Activated CD4-positive, alpha-beta T cell treated with anti-CD3 and anti-CD28 coated beads for 4 hours (primary cell): ENCODE measurements at places on chromosomes 3 and 15.

- no peak for DNase-seq
Measured at GRCh38 chr3:148021381-148021780, 612.2 kb downstream of the ZIC1 start.

- no peak for DNase-seq
Measured at GRCh38 chr3:188860147-188860546, 311.6 kb upstream of the TPRG1 start.

- no peak for DNase-seq
Measured at GRCh38 chr3:17935222-17935621, 192.8 kb upstream of the TBC1D5 start.

DNA sequence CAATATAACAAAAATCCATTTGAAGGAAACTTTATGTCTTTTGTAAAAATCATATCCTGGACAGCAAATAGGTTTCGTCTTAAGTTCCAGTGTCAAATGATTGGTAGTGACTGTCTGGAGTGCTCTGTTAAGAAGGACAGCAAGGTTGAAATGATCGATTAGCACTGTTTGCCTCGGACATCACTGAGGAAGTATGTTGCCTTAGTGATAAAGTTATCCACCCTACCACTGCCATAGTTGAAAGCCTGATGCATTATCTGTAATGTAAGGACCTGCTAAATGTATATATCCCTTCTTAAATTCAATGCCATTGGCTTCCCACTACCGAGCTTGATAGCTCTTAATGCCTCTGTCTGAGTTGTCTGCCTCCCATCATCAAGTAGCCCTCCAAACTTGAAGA lies 70.0 kb downstream of the CFAP20DC start:
- no peak for DNase-seq

GRCh38 chr15:39338251-39338650 lies 242.6 kb upstream of the THBS1 start:
- no peak for DNase-seq

GRCh38 chr3:98985431-98985830 lies 83.9 kb upstream of the DCBLD2 start:
- DNase-seq = no peak

- no peak for DNase-seq
Measured at GRCh38 chr15:70523616-70524015, 239.7 kb downstream of the UACA start.

DNA sequence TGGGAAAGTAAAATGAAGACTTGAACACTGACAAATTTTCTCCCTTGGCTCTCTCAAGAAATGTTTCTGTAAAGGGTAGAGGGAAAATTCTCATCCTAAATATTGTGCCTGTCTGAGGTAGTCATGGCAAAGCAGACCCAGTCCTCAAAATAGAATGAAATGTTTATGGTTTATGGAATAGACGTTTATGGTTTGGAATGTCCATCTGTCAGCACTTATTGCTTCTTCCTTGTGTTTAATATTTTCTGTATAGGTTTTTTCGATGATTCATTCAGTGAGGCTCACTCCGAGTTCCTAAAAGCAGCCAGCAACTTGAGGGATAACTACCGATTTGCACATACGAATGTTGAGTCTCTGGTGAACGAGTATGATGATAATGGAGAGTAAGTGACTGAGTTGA lies 13.9 kb downstream of the ELL3 start:
- no peak for DNase-seq

- no peak for DNase-seq
Measured at GRCh38 chr3:140465988-140466387, 211.9 kb upstream of the TRIM42 start.

DNA sequence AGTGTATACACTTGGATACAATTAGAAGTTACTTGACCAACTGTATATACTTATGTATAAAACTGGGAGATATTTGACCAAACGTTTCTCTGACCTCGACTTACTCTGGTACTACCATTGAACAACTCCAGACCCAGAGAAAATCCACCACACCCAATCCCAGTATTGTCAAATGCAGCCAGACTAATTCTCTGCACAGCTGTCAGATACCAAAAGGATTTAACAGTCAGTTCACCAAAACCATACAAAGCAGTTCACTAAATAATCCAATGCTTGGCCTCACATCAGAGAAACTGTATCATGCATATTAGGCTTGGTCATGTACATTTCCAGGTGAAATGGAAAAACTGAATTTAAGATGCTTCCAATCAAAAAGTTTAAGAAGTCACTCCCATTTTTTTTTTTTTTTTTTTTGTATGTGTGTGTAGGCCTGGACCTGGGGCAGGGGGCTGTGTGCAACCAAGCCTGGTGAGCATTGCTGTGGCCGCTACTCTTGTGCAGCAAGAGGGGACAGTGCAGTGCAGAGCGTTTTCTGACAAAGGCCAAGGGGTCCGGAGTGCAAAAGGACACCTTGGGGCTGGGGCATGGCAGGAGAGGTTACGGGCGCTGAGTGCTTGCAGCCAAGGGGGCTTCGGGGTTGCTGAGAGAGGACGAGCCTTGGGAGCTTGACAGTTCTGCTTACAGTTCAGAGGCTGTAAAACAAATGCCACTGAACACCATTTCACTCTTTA lies 1.4 kb downstream of the TOMM70 start:
- peak; percentile 1 for DNase-seq

GRCh38 chr3:188267790-188268335 lies 113.9 kb downstream of the LPP start:
- DNase-seq = no peak

- no peak for DNase-seq
Measured at GRCh38 chr3:13389378-13389777, 30.7 kb downstream of the NUP210 start.

GRCh38 chr15:63110428-63111026 lies 11.1 kb upstream of the LACTB start:
- no peak for DNase-seq

- DNase-seq = no peak
Measured at GRCh38 chr3:96213393-96213792, 601.0 kb upstream of the EPHA6 start.

DNA sequence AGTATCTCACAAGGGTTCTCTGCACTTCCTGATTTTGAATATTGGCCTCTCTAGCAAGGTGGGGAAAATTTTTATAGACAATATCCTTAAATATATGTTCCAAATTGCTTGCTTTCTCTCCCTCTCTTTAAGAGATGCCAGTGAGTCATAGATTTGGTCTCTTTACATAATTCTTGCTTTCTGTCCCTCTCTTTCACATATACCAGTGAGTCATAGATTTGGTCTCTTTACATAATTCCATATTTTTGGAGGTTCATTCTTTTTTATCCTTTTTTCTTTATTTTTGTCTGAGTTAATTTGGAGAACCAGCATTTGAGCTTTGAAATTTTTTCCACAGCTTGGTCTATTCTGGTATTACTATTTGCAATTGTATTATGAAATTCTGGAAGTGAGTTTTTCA lies 77.7 kb upstream of the NUDT16 start:
- DNase-seq = no peak

- DNase-seq = no peak
Measured at GRCh38 chr3:175297216-175297615, 438.1 kb downstream of the NAALADL2 start.

- DNase-seq = no peak
Measured at GRCh38 chr3:11495948-11496557, 147.7 kb downstream of the VGLL4 start.

GRCh38 chr15:26869628-26870027 lies 2.8 kb downstream of the GABRA5 start:
- no peak for DNase-seq

DNA sequence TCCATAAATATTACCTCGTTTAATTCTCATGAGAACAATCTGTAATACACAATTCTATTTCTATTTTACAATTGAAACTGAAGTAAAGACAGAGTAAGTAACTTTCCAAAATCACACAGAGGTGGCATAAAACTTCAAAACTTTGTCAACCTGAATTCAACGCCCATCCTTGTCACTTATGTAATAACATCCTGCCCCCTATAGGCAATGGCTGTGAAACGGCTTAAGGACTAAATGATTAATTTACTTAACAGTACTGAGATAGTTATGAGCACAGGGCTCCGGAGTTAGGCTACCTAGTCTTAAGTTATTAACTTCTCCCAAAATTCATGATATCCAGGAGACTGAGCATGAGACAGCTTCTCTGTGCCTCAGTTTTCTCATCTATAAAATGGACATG lies 293.1 kb upstream of the CHRM5 start:
- no peak for DNase-seq

GRCh38 chr3:125061170-125061569 lies 5.4 kb upstream of the HEG1 start:
- DNase-seq = no peak

DNA sequence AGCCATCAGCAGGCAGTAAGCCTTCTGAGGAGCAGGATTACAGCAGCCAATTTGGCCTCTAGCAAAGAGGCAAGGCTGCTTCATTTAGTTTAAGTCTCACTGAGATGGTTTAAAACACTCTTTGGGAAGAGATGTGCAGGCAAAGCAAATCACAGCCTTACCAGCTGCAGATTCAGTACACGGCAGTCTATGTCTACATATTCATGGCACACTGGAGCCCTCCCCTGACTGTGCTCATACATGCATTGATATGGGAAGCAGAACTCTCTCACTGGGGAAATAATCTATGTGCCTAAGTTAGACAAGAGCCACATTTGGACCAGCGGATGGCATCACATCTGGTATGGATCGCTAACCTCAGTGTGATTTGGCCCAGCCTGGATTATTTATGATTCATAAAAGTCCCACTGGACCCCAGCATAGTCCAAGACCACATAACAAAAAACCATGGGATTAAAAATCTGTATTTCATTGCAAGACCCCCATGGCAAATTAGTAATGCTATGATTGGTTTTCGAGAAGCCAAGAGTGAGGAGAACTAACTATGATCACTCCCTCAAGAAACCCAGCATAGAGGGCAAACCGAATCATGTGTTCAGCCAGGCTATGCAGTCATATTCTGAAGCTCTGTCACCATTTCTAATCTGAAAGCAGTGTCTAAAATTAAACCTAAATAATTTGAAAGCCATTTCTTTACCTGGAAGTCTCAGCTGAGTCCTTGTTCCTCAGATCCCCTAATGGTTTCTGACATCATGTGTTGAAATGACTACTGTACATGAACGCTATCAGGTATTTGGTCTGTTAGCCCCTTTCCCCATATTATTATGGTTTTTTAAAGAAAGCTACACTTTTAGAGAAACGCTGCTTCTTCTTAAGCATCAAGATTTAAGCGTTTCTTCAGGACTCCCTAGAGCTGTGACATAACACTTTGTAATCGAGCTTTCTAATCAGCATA lies 1.2 kb downstream of the PRICKLE2 start:
- DNase-seq = no peak

- DNase-seq = no peak
Measured at GRCh38 chr3:138638641-138639040, 30.1 kb downstream of the FAIM start.

GRCh38 chr15:85568261-85568808 lies 187.9 kb downstream of the AKAP13 start:
- DNase-seq = no peak

DNA sequence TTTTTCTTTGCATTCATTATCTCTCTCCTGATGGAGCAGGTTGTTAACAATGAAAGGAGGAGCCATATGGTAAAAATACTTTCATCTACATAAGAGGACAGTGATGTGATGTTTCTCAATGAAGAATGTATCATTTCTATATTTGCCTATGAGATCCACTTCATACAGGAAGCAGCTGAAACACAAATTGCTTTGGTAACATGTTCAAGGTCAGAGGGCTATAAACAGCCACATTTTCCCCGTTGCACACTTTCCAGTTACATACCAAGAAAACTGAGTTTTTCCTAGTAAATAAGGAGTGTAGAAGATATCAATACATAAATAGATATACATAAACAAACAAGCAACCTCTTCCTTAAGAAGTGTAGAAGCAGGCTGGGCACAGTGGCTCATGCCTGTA lies 32.6 kb upstream of the GYG1 start:
- no peak for DNase-seq

DNA sequence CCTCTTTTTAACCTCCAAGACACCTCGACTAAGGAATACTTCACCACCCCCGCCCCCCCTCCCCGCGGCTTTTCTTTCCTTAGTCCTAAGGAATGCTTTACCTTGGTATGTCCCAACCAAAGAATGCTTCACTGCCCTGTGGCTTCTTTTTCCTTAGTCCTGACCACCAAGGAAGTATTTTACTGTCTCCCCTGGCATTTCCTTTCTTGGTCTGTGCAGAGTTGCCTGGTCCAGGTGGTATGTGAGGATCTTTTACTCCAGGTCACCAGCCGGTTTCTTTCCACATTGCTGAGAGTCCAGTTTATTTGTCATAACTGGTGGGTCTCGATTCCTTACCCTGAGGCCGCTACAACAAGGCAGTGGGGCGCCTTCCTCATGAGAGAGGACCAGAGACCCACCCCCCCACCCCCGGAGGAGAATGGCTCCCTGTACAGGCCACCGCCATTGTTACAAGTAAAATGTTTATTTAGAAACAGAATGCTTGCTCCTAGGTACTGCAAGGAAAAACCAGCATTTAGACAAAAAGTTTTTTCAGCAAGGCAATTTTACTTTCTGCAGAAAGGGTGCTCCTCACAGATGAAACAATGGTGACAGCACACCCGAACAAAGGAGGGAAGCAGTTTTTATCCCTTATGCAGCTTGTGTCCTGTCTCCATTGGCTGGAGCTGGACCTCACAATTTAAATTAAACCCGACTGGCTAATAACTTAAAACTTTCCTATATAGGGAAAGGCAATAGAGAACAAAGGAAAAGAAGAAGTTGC lies 23.1 kb upstream of the MTHFS start:
- DNase-seq = no peak

DNA sequence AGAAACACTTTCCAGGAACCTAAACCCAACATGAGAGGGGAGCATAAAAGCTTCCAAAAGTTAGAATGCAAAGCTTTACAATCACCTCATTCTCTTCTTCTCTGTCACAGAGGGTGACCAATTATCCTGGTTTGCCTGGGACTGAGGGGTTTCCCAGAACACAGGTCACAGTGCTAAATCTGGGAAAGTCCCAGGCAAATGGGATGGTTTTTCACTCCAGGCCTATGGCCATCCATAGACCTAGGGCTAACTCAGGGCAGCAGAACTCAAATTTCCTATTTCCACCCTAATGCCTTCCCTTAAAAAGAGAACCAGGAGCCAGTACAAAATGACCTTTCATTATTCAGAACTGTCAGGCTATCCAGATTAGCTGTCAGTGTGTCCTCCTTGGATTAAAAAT lies 77.0 kb downstream of the TM4SF4 start:
- no peak for DNase-seq

DNA sequence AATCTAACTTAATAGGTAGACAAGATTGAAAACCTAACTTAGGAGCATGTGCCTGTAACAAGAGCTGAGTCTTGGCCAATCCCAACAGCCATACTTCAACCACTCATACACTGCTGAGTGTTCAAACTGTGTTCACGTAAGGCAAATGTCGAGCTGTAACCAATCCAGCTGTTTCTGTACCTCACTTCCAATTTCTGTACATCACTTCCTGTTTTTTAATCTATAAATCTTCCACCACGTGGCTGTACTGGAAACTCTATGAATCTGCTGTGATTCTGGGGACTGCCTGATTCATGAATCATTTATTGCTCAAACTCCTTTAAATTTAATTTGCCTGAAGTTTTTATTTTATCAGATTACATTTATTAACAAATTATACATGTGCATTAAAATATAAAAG lies 44.6 kb upstream of the NEDD4 start:
- DNase-seq = peak; percentile 13
